ENCODE measurements at places on chromosomes 5 and 9. TPM values are rescaled to one million over a fixed set of nuclear protein-coding genes. Genes with fewer than 3 reads are reported as not detected.

TMEM252 gene
- total RNA-seq: 0.67 TPM

AK8 gene
- total RNA-seq: 5.5 TPM

CD72 gene
- total RNA-seq: 1.5 TPM

ACOT12 gene
- 0.74 TPM for total RNA-seq

TMOD1 gene
- 10.5 TPM for total RNA-seq

PHYKPL gene
- total RNA-seq: 76.2 TPM

PPP1R26 gene
- 24.2 TPM for total RNA-seq

SYNPO gene
- total RNA-seq: 24.5 TPM

IRX2 gene
- 31.4 TPM for total RNA-seq

EIF4EBP3 gene
- total RNA-seq: 4.8 TPM

DNA sequence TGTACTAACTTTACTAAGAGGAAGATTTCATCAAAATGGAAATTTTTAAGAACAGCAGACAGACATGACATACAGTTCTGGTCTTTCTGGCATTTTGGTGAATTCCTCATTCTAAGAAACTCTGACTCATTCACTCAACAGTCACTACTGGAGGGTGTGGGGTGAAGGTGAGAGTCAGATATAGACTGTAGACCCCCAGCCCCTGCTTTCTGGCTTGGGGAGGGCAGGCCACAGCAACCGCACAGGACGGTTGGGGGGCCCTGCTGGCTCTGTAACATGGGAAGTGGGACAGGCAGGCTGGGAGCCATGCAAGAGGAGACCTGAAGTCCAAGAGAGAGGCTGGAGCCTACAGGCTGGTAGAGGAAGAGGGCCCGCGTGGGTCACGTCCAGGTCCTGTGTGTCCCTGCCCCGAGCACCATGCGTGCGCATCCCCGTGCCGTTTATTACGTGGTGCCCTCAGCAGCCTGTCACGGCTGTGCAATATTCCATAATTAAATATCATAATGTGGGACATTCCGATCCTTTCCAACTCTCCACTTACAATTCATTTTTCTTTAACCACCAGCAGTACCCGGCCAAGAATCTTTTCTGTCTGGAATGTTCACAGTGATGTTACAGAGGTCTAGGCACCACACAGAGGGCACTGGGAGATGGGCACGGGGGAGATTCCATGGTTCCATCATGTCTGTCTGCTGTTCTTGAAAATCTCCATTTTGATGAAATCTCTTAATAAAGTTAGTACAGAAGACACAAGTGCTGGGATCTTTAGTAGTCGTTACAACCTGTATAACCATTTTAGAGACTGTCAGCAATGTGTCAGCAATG lies 75.5 kb downstream of the SEMA4D start:
- H3K4me3 ChIP-seq: no peak overlapping the region
- no peaks in the 10 kb centered on the region for H3K27me3 ChIP-seq
- peaks cover 3% of the 10 kb centered on the region for H3K36me3 ChIP-seq
- peaks cover 22% of the 10 kb centered on the region for H3K4me1 ChIP-seq
- H3K27ac ChIP-seq: no peak overlapping the region
- no peak for DNase-seq

DNA sequence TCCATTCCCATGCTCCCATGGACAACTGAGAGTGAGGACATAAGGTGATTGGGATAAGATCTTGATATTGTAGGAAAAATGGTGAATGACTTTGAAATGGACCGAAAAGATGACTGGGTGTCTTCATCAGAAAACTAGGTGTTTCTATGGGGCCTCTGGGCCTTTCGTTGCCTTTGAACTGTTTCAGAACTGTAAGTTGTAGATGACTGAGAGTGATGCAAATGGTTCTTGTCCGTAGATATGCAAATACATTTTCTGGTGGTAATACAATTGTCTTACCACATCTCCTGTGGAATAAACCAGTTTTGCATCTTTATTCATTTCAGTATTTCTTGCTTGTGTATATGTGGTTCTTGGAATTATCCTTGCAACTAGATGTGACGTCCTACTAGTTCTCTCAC lies 16.0 kb upstream of the TEX48 start:
- peaks cover 16% of the 10 kb centered on the region for H3K4me1 ChIP-seq
- no peaks in the 10 kb centered on the region for H3K27me3 ChIP-seq
- DNase-seq: no peak
- H3K27ac ChIP-seq: no peak overlapping the region

GRCh38 chr9:111999319-111999718 lies 102.7 kb downstream of the UGCG start:
- no peak for DNase-seq
- no peaks in the 10 kb centered on the region for H3K4me1 ChIP-seq
- H3K36me3 ChIP-seq: no peaks in the 10 kb centered on the region
- no peak overlapping the region for H3K27ac ChIP-seq
- H3K4me3 ChIP-seq: no peak overlapping the region
- H3K27me3 ChIP-seq: no peaks in the 10 kb centered on the region

DNA sequence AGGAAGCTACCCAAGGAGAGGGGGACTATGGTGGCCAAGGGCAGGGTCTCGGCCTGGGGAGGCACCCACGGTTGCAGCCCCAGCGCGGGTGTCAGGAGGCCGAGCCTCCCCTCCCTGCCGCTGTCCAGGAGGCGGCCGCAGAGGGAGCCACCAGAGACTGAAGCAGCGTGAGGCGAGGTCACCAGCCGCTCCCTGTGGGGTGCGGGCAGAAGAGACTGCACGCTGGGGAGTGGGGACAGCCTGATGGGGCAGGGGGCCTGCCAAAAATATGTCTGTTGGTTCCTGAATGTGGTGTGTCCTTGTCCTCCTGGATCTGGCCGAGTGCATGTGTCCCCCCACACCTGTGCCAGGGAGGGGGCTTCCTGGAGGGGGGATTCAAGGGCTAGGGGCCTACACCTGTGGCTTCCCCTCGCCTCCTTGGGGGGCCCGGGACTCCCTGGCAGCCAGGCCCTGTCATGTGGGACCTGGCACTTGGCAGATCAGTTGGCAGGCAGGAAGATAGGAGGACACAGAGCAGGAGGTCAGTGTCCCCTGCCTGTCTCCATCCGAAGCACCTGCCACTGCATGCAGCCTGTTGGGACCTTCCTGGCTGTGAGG lies 131.2 kb downstream of the DAB2IP start:
- DNase-seq: no peak
- no peak overlapping the region for H3K4me3 ChIP-seq
- H3K27ac ChIP-seq: no peak overlapping the region
- peaks cover 20% of the 10 kb centered on the region for H3K36me3 ChIP-seq

- no peak for DNase-seq
- no peaks in the 10 kb centered on the region for H3K36me3 ChIP-seq
- no peaks in the 10 kb centered on the region for H3K4me1 ChIP-seq
- no peak overlapping the region for H3K4me3 ChIP-seq
- H3K27me3 ChIP-seq: peaks cover 35% of the 10 kb centered on the region
Measured at GRCh38 chr5:170171811-170172210, 61.0 kb upstream of the C5orf58 start.

GRCh38 chr9:97808415-97808814 lies 44.6 kb upstream of the FOXE1 start:
- H3K4me1 ChIP-seq: no peaks in the 10 kb centered on the region
- H3K27me3 ChIP-seq: peaks cover 49% of the 10 kb centered on the region
- H3K36me3 ChIP-seq: no peaks in the 10 kb centered on the region
- H3K27ac ChIP-seq: no peak overlapping the region
- no peak overlapping the region for H3K4me3 ChIP-seq

DNA sequence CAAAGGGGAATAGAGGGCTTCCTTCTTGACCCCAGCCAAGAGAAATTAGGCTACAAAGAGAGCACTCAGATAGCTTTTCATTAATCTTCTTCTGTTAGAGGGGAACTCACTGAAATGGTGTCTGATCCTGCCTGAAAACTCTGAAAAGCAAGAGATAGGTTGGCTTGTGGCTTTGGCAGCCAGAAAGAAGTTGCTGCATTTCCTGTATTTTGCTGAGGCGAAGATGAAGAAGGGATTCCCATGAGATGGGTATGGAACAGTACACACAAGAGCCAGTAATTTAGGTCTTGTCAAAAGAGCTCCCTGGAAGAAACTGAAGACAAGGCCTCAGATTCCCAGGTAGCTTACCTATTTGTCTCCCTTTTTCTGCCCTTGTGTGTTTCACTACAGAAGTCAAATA lies 120.9 kb upstream of the TARS1 start:
- no peak overlapping the region for H3K4me3 ChIP-seq
- no peak for DNase-seq
- H3K4me1 ChIP-seq: peaks cover 7% of the 10 kb centered on the region
- H3K27ac ChIP-seq: no peak overlapping the region
- H3K27me3 ChIP-seq: no peaks in the 10 kb centered on the region
- H3K36me3 ChIP-seq: no peaks in the 10 kb centered on the region

GRCh38 chr5:32088214-32088613 lies 85.9 kb downstream of the GOLPH3 start:
- H3K27me3 ChIP-seq: no peaks in the 10 kb centered on the region
- no peak overlapping the region for H3K4me3 ChIP-seq
- no peak overlapping the region for H3K27ac ChIP-seq
- peaks cover 3% of the 10 kb centered on the region for H3K36me3 ChIP-seq
- DNase-seq: no peak
- peaks cover 1% of the 10 kb centered on the region for H3K4me1 ChIP-seq

DNA sequence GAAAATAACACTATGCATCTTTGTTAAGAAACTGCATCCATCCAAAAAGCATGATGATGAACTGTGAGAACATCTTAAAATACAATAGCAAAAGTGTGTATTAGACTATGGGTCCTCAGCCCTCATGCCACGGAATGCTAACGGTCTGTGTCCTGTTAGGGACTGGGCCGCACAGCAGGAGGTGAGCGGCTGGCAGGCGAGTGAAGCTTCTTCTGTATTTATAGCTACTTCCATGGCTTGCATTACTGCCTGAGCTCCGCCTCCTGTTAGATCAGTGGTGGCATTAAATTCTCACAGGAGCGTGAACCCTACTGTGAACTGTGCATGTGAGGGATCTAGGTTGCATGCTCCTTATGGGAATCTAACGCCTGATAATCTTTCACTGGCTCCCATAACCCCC lies 129.8 kb downstream of the NXNL2 start:
- no peak overlapping the region for H3K4me3 ChIP-seq
- H3K27ac ChIP-seq: no peak overlapping the region
- peaks cover 10% of the 10 kb centered on the region for H3K27me3 ChIP-seq
- peaks cover 1% of the 10 kb centered on the region for H3K36me3 ChIP-seq
- no peaks in the 10 kb centered on the region for H3K4me1 ChIP-seq

DNA sequence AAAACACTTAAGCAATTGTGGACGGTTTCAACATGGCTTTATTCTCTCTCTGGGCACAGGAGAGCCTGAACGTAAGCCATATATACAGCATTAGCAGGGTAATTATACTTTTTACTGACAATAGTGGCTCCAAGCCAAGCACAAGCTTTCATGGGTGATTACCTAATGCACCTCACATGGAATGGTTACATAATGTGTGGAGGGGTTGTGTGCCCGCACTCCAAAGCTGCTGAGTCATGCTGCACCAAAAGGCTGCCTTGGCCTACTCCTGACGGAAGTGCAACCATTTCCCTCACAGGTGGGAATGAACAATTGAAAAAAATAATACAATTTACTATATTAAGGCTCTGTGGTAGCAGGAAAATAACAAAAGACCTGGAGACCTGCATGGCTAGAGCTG lies 86.5 kb upstream of the ATP10B start:
- H3K36me3 ChIP-seq: no peaks in the 10 kb centered on the region
- no peak overlapping the region for H3K4me3 ChIP-seq
- DNase-seq: no peak

- H3K4me3 ChIP-seq: no peak overlapping the region
- H3K4me1 ChIP-seq: peaks cover 3% of the 10 kb centered on the region
- DNase-seq: no peak
- H3K36me3 ChIP-seq: no peaks in the 10 kb centered on the region
- no peak overlapping the region for H3K27ac ChIP-seq
Measured at GRCh38 chr5:25540628-25541027, 895.9 kb upstream of the CDH10 start.

GRCh38 chr5:163604013-163604412 lies 98.6 kb downstream of the MAT2B start:
- no peak for DNase-seq
- no peaks in the 10 kb centered on the region for H3K36me3 ChIP-seq
- H3K4me3 ChIP-seq: no peak overlapping the region
- H3K4me1 ChIP-seq: no peaks in the 10 kb centered on the region

DNA sequence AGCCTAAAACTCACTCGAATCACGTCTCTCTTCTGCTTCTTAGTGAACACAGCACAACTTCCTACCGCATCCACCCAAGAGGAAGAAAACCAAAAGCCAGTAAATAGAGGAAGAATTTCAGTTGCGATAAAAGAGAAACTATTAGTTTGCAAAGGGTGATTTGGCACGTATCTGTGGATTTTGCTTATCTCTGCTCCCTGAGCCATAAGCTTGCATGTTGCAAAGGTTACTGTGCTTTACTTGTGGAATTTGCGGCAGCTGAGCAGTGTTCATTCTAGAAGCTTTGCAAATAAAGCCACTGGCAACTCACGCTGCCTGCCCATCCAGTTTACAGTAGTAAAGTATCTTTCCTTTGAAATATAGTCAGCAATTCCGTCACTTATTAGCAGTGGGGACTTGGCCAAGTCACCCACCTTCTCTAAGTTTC lies 149.0 kb upstream of the PCA3 start:
- peaks cover 8% of the 10 kb centered on the region for H3K4me1 ChIP-seq
- H3K27me3 ChIP-seq: no peaks in the 10 kb centered on the region
- H3K27ac ChIP-seq: peak overlapping the region; percentile 30
- peak overlapping the region; percentile 3 for H3K4me3 ChIP-seq

- DNase-seq: no peak
- H3K27ac ChIP-seq: no peak overlapping the region
- peaks cover 29% of the 10 kb centered on the region for H3K36me3 ChIP-seq
Measured at GRCh38 chr5:138775034-138775433, 21.8 kb downstream of the CTNNA1 start.

GRCh38 chr5:435961-436640 lies 6.9 kb upstream of the EXOC3 start:
- H3K27me3 ChIP-seq: no peaks in the 10 kb centered on the region
- H3K27ac ChIP-seq: no peak overlapping the region
- peaks cover 9% of the 10 kb centered on the region for H3K4me1 ChIP-seq
- DNase-seq: no peak

DNA sequence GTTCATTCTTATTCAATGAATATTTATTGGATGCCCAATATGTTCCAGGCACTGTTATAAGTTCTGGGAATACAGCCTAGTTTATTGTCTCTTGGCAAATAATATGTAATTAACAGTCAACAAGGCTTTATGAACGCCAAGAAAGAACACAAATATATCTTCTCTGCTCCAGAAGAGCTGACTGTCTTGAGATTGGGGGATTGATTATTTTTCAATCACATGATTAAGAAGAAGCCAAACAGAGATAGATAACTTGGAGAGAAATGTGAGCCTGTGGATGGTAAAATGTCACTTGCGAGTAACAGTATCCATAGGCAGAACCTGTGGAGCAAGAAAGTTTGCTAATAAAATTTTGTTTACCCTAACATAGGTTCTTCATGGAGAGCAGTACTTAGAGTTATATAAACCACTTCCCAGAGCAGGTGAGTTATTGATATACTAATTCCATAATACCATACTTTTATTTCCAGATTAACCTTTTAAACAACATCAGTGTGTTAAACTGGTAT lies 49.4 kb downstream of the HSD17B4 start:
- peaks cover 53% of the 10 kb centered on the region for H3K36me3 ChIP-seq
- H3K27ac ChIP-seq: no peak overlapping the region
- no peaks in the 10 kb centered on the region for H3K4me1 ChIP-seq
- H3K27me3 ChIP-seq: no peaks in the 10 kb centered on the region
- no peak overlapping the region for H3K4me3 ChIP-seq
- no peak for DNase-seq

- H3K36me3 ChIP-seq: no peaks in the 10 kb centered on the region
- peaks cover 21% of the 10 kb centered on the region for H3K4me1 ChIP-seq
- H3K27me3 ChIP-seq: no peaks in the 10 kb centered on the region
Measured at GRCh38 chr5:124410539-124411488, 335.6 kb downstream of the ZNF608 start.
